Activated T-cell treated with anti-CD3 and anti-CD28 coated beads for 24 hours (primary cell): ENCODE measurements at places on chromosomes 3 and 15.

DNA sequence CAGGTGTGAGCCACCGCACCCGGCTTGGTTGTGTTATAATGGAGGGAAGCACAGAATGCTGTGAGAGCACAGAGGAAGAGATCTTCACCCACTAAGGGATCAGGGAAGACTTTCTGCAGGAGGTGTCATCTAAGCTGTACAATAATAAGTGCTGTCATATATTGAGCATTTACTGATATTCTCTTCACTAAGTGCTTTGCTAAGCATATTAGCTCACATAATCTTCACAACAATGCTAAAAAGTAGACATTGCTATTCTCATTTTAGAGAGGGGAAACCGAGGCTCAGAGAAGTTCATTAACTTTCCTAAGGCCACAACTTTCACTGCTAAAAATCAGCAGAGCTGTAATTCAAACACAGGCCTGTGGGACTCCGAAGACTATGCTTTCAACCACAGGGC is 115.3 kb downstream of the CORO2B start:
- no peak for DNase-seq

DNA sequence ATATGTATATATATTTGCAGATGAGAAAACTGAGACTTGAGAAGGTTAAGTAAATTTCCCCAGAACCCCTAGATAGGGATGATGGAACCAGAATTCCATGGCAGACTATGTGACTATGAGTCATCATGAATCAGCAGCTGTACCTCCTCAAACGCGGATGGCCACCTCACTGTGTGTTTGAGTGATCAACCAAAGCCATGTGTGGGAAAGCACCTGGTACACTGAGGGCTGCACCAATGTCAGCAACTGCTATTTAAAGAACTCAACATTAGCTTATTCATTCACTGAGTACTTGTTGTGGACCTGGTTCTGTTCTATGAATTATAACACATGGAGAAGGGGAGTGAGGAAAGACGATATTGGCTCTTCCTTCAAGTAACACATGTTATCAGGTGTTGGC is 377.0 kb downstream of the GAP43 start:
- no peak for DNase-seq

- no peak for DNase-seq
These were observed 123.7 kb downstream of the MTHFS start for GRCh38 chr15:79773128-79773527.

GRCh38 chr15:38563723-38564519 is 693 bp downstream of the RASGRP1 start:
- peak; percentile 84 for DNase-seq
